Stimulated activated CD4-positive, alpha-beta T cell treated with anti-CD3 and anti-CD28 coated beads, Interleukin-12 subunit alpha, Interleukin-12 subunit beta, amount 100 ng/mL, for 48 hours (primary cell): ENCODE measurements at places on chromosomes 12 and 14.

DNA sequence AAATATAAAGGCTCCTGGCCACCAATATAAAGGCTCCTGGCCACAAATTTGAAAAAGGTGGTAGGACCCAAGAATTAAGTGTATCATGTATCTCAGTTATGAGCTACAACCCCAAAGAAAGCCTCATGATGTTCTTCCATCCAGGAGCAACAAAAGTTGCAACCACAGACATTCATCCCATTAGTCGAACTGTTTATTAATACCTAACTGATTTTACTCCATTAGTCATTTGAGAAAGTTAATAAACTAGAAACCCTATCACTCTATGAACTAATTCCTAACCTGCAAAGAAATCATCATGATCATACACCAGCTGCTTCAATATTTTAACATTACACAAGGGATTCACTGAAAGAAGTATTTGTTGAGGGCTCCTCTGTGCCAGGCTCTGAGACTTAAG, 253.2 kb upstream of the GRIP1 start:
- DNase-seq: no peak

- no peak for DNase-seq
Measured at GRCh38 chr12:107632246-107632645, 53.4 kb upstream of the PWP1 start.

GRCh38 chr14:76810953-76811400, 1.7 kb downstream of the ANGEL1 start:
- DNase-seq: no peak

GRCh38 chr12:59874781-59875180, 279.0 kb downstream of the SLC16A7 start:
- no peak for DNase-seq

- DNase-seq: peak; percentile 2
Measured at GRCh38 chr14:70707138-70708038, 65.7 kb downstream of the TTC9 start.

DNA sequence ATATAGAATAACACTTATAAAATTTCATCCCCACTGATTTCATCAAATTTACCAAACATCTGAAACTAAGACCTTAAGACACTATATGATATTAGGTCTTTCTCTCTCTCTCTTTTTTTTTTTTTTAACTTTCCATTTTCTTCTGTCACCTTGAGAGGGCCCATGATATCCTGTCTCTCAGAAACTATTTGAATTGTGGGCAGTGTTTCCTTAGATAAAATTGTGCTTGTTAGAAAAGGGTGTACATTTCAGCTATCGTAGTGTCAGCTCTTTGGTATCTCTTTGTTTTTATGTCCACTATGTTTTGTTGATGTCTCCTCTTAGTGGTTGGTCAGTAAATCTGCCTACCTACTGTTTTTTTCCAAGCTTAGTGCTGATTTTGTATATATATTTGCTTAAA, 23.8 kb downstream of the DNM1L start:
- DNase-seq: no peak

- no peak for DNase-seq
Measured at GRCh38 chr12:121693155-121693687, 19.3 kb upstream of the TMEM120B start.

DNA sequence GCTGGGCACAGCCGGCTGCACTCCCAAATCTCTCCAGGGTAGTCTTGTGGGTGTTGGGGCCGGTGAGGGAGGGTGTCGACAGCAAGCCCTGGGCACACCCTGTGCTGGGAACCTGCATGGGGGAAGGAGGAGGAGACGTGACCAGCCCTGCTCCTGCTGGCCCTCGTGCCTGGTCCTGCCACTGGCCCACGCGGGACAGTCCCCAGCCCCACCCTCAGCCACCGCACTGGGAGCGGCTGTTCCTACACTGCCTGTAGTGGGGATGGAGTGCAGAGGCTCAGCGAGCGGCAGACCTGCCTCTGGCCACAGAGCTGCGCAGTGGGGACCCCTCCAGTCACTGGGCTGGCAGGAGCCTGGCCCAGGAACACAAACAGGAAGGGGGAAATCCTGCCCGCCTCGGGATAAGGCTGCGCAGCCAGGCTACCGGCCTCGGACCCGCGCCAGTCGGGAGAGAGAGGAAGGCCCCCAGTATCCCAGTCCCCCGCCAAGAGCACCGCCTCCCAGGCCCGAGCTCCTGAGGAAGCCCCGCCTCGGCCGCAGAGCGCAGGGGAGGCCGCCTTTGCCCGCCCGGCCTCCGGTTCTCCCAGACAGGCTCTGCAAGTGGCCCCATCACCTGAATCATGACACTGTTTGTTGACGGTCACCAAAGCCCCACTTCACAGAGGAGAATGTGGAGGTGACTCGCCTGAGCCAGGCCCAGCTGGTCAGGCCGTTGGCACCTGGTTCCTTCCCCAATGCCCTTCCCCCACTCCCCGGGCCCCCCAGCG, 10.6 kb downstream of the AHNAK2 start:
- no peak for DNase-seq

DNA sequence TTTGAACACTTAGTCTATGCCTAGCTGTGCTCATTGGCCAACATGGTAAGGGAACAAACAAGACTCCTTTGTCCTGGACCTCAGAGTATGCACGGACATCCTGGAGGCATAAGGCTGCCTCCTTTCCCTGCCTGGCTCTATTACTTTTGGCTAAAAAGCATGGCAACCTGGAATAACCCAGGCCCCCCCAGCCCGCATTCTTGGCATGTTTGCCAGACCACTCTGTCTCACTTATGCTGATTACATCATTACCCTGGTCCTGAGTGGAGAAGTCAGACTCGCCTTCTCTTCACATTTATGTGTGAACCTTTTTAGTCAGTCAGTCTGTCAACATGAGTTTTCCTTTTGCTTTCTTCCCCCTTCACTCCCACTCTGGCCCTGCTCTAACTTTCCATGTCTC, 58.0 kb upstream of the ELK3 start:
- DNase-seq: no peak

DNA sequence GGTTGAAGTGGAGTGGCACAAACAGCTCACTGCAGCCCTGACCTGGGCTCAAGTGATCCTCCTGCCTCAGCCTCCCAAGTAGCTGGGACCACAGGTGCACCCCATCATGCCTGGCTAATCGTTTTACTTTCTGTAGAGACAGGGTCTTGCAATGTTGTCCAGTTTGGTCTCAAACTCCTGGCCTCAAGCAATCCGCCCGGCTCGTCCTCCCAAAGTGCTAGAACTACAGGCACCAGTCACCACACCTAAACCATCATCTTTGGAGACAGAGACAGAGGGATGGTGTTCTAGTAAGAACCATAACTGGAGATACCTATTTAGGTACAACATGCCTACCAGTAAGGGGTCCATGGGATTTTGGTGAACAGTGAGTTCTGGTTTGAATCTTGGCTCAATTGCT, 2.5 kb upstream of the DDX23 start:
- no peak for DNase-seq

DNA sequence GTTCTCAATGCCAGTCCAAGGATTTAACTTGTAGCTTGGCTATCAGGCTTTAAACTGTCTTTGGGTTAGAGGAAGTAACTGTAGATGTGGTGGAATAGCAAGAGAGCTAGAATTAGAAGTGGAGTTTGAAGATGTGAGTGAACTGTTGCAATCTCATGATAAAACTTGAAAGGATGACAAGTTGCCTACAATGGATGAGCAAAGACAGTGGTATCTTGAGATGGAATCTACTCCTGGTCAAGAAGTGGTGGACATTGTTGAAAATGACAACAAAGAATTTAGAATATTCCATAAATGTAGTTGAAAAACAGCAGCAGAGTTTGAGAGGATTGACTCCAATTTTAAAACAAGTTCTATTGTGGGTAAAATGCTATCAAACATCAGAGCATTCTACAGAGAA, 199.0 kb downstream of the DUSP6 start:
- DNase-seq: no peak

DNA sequence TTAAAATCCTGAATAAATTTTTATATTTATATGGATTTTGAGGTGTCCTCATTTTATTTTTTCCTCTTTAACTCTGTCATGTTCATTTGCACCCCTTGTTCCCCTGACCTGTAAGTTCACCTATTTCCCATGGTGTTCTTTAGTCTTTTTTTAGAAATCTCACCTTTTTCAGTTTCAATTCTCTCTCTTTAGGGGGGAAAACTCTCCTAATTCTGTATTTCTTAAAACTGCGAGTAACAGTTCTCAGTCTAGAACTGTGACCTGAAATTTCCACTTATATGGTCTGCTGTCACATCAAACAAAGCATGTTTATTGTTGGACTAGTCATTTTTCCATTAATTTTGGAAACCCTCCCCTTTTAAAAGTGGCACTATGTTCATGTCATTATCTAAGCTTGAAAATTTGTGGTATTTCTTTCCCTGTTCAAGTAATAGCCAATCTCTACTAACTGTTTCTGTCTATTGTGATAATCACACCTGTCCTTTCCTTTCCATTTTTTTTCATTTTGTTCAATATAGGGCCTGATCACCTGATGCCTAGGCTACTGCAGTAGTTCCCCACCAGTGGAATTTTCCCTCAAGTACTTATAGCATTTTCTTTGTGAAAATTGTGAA, 14.0 kb upstream of the FBXO33 start:
- no peak for DNase-seq

DNA sequence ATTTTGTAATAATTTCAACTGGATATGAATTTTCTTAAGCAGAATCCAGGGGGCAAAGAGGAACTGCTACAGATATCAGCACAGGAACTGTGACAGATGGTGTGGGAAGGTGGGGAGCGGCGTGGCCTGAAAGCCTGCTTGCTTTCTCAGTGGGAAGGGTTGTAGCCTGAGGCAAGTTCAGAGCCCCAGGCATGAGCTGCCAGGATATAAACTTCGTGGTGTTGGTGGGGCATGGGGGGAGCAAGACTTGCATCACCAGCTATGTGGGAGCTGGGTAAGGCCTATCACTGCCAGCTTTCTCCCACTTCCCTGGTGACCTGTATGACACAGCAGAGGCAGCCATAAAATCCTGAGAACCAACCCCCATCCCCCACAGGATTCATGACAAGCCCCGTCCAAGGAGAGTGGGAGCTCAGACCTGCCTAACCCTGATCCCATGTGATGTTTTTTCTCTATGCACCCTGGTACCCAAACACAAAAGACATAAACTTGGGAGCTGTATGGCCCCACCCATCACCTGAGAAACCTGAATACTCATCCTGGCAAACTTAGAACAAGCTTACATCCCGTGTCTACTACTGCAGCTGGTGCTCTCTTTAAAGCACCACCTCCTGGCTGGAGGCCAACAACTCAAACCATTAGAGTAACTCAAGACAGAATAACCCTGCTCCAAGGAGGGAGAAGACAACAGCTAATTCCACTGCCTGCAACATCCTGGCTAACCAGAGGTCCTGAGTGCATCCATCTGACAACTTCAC, 16.5 kb downstream of the CLEC1A start:
- DNase-seq: no peak

- DNase-seq: no peak
Measured at GRCh38 chr12:96424601-96425000, 24.4 kb upstream of the CDK17 start.

DNA sequence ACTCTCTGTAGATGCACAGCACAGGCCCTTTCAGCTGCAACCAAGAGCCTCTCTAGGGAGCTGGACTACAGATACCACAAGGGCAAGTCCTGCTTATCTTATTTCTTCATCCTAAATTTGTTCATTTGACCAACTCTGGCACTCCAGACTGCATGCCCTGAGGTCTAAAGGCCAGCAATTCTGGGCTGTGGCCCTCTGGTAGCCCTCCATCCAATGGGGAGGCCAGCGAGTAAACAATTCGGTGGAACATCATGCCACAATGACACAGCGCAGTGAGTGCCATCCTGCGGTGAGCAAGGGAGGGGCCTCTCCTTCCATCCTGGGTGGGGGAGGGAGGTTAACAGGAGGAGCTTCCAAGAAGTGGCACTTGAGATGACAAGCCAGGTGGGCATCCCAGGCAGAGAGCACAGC, 652 bp upstream of the SELPLG start:
- DNase-seq: peak; percentile 52

- DNase-seq: no peak
Measured at GRCh38 chr14:68340262-68340661, 452.6 kb downstream of the ZFP36L1 start.

DNA sequence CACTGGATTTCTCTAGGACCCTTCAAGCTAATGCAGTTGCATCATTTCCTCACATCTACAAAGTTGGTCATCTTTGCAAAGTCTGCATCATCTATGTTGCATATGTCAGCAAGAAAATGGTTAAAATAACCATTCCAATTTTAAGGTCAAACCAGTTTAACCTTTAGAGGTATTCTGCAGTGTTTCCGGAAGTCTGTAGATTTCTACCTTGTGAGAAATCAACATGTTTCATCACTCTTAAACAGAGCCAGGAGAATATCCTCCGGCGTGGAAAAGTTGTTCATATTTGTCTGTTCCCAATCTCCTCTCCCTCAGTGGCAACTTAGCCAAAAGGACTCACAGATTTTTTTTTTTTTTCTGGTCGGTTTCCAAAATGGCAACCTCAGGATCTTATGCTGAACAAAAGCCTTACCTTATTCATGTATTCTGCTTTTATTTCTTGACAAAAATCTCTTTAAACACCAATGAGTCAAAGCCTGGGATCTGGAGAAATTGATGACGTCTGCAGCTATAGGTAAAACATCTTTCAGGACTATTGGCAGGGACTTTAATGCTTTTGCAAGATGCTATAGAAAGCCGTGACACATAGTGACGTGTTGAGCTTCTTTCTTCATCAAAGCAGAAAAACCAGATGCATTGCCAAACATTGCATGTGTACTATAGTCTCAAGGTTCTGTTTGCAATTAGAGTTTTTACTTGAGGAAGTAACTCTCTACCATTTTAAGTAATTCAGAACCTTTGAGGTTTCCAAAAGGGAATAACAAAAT, 16.0 kb upstream of the CDK17 start:
- DNase-seq: no peak

GRCh38 chr12:107349008-107349747, 255.8 kb upstream of the CRY1 start:
- DNase-seq: no peak

DNA sequence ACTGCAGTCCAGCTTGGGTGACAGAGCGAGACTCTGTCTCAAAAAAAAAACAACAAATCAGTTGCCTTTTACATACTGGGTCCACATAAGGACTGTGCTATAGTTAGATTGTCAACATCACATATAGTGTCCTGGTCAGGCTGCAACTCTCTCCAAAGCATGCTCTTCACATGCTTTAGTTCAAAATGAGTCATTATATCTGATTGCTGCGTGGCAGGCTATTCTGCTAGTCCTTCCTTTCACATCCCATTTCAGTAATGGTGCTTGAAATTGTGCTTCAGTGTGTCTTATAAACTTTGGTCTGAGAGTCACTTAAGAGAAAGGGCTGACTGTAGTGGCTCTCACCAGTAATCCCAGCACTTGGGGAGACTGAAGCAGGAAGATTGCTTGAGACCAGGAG, 6.9 kb downstream of the LETMD1 start:
- DNase-seq: no peak

GRCh38 chr14:67759916-67760315, 56.5 kb downstream of the ZFYVE26 start:
- DNase-seq: no peak

- no peak for DNase-seq
Measured at GRCh38 chr12:11812586-11813437, 163.3 kb downstream of the ETV6 start.

DNA sequence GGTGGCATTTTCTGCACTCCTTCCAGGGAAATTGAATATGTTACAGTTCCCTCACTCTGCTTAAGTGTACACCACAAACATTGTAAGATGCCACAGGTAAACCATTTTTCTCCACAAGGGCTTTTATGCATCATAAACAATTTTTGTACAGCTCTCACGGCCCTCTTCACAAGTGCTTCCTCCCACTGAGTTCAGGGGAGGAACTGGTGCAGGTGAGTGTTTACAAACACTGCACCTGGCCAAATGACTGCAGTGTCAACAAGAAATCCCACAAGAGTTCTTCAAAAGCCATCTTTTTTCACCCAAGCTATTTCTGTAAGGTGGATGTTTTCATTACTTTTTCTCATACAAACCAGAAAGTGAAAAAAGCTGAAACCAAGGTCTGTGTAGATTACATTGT, 973.2 kb downstream of the AACS start:
- DNase-seq: no peak
